Inflammatory macrophage treated with lipopolysaccharide for 1 hour (primary cell): ENCODE measurements at places on chromosomes 13 and 19.

DNA sequence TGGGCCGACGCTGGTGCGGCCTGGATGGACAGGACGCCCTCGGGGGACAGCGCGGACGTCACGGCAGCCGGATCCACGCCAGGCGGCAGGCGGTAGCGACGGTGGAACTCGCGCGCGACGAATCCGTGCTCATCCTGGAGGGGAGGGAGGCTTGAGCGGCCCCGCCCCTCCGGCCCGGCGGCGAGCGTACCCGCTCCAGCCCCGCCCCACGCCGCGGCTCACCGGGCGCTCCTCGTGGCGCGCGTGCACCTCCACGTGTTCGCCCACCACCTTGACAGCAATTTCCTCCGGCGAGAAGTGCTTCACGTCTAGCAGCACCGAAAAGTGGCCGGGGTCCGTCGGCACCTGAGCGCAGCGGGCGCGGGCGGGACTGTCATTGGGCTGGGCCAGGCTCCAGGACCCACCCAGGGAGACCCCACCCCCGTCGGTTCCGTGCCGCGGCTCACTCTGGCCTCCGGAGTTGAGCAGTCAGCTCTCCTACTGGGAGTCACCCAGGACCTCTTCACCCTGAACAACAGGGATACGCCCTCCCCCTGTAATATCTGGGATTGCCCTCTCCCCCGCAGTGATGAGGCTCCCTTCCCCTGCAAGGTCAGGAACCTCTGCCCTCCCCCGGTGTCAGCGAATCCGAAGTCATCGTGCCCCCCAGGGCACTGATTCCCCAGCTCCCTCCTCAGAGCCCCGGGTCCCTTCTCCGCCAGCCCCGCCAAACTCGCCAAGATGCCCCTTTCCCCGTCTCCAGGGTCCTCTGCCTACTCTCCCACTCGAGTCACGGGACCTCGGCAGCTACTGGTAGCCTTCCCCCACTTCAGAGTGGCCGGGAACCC, 1.1 kb downstream of the HSPB6 start:
- no peak for DNase-seq

DNA sequence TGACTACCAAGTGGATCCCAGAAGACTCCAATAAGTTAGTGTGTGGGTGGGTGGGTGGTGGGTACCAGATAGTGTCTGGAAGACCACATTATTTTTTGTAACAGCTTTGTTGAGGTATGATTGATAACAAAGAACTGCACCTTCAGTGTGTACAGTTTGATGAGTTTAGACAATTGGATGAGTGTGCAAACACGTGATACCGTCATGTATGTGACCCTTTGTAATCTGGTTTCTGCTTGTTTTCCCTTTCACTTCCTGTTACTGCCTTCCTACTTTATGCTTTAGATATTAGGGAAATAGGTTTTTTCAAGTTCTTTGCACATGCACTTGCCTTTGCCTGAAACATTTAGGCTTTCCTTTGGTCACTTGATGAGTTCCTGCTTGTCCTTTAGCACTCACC, 8.5 kb downstream of the RPL21 start:
- DNase-seq: peak; percentile 79

DNA sequence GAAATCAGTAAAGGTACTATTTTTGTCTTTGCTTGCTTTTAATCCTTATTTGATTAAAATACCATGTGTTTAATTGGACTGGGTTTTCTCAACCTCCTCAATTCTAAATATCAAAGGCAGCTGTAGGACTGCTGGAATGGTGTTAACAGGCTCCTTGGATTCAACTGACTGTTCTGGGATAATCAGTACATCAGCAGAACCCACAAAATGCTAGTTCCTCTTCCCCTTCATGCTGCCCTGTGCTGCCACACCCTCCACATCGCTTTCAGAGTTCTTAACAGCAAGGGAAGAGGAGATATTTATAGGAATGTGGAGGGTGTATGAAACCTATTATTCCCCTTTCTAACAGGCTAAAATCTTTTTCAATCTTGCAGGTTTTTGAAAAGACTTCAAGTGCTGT, 82.4 kb downstream of the KCTD12 start:
- DNase-seq: peak; percentile 46

DNA sequence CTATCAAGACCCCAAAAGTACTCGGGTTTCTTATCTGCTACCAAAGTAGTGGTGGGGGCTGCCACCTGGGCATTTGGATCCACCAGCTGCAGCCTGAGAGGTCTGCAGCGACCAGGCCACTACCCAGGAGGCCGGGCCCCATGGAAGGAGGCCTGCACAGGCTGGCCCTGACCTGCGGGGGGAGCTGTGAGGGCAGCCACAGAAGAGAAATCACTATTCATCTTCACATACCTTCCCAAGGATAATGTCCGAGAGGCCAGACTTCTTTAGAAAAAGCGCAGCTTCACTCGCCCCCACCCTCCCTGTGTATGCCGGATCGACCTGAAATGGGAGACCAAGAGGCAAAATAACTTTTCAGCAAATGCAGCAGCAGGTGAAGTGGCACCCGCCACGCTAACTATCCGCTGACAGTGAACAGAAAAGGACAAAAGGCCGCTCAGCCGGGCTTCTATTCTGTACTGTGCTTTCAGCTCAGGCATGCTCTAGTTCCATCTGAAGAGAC, 30.1 kb downstream of the EPS15L1 start:
- DNase-seq: no peak

DNA sequence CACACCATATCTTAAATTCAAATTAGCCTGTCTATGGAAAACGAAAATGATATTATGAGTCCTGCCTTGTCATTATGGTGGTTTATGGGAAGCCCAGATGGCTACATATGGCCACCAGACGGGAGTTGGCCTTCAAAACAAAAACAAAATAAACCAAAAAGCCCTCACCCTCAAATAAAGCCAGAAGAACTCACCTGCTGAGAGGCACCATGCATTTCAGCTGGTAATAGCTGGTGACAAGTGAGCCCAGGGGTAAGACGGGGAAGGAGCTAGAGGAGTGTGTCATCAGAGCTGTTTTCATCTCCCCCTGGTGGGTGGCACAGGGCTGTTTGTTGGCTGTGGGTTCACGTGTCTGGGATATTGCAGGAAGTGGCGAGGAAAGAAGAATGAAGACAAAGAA, 152.9 kb downstream of the EFNB2 start:
- DNase-seq: no peak

DNA sequence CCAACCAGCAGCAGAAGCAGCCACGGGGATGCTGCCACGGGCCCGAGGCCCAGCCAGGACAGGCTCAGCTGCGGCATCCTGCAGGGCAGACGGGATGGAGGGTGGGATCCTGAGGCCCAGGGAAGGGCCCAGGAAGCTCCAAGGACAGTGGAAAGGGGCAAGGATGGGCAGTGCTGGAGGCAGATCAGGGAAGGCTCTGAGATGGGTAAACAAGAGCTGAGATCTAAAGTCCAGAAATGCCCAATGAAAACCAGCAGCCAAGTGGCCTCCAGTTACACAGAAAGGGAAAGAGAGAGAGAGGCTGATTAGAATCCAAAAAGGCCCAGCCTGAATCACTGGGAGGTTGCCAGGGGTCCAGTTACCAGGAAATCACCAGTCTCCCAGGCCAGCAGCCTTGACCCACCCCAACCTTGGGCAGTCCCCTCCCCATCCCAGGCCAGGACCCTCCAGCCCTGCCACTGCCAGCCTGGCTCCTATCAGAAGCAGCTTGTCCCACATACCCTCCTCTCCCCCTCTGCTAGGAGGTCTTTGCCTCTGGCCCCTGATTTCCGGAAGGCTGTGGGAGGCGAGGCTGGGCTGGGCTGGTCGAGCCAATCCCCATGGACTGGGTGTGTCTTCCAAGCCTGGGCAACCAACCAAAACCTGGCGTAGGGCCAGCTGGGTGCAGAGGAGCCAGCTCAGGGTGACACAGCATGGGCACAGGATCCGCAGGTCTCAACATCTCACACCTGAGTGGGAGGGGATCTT, at the start of gene CYP4F11:
CYP4F11 (minus strand) TSS at position 198 of the 747 bp plus-strand sequence; CDS start at position 77, 121 bp downstream.
- DNase-seq: no peak

GRCh38 chr19:1558552-1558951, 9.6 kb downstream of the MEX3D start:
- no peak for DNase-seq

DNA sequence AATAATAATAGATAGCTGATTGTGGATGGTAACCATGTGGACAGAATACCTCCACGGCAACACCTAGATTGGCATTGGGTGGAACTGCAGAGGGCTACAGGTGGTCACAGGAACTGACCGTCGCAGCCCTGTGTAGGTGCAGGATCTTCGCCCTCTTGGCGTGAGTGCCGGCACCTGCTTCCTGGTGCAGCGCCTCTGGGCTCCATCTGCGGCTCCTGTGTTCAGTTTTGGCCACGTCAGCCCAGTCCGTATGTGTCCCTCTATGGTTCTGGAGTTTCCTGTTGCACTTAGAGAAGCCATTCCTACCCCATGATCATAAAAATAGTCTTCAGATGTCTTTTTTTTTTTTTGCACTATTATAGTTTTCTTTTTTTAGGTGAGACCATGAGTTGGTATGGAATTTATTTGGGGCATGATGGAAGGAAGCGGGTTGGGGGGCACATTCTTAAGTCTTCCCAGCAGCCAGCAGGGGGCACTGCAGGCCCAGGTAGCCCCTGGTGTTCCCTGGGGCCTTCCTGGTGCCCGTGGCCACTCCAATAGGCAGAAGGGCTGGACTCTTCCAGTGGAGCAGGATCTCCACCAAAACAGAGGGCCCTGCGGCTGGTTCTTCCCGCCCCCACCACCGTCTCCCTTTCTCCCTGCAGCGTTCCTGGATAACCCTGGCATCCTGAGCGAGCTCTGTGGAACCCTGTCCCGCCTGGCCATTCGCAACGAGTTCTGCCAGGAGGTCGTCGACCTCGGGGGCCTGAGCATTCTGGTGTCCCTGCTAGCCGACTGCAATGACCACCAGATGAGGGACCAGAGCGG, 10.1 kb upstream of the SLC25A42 start:
- no peak for DNase-seq

- DNase-seq: no peak
Measured at GRCh38 chr19:38173291-38174041, 50.6 kb downstream of the DPF1 start.

DNA sequence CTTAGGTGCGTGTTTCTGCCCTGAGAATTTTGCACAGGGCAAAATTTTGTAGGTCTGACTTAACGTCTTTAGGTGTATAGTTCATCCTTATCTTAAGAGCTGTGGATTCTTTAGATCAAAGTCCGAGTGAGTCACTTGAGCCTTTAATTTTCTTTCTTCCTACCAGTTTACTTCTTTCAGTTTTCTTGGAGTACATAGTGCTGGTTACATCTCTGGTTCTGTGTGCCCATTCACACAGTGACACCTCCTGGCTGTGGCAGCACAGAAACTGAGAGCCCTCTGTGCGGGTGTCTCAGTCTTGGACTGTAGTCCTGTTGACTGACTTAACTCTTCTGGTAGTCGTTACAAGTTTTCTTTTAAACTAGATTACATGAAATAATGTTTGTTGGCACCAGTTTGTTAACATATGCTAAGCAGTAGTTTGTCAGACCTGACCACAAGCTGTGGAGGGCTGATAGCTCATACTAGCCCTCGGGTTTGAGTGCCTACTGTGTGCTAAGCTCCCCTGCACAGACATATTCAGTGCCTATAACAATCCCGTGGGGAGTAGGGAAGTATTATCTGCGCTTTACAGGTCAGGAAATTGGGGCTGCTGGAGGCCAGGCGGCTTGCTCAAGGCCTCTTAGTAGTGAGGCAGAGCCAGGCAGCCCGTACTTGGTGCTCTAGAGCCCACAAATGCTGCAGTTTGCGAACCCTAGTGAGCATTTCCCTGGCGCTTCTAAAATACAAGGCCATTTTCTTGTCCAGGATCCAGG, 1.6 kb downstream of the GATAD2A start:
- DNase-seq: peak; percentile 48

- DNase-seq: no peak
Measured at GRCh38 chr13:105442949-105443699, 1092.3 kb downstream of the EFNB2 start.

- no peak for DNase-seq
Measured at GRCh38 chr13:109881347-109881725, 95.0 kb upstream of the IRS2 start.

DNA sequence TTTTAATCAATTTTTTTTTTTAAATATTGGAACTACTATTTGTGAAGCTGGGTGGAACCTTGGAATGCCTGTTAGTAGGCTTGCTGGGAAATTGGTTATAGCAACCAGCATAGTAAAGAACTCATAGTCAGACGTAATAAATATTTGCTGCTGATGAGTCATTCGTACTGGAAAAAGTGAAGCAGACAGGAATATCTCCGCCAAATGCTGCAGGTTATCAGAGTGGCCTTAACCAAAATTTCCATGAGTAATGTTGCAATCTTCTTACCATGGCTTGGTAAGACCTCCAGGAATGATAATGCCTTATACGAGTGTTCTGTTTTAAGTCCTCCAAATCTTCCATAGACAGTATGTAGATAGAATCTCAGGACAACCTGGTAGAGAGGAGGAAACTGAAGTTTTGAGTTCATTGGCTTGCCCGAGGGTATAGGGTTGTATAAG, 34.2 kb downstream of the MBNL2 start:
- DNase-seq: no peak

DNA sequence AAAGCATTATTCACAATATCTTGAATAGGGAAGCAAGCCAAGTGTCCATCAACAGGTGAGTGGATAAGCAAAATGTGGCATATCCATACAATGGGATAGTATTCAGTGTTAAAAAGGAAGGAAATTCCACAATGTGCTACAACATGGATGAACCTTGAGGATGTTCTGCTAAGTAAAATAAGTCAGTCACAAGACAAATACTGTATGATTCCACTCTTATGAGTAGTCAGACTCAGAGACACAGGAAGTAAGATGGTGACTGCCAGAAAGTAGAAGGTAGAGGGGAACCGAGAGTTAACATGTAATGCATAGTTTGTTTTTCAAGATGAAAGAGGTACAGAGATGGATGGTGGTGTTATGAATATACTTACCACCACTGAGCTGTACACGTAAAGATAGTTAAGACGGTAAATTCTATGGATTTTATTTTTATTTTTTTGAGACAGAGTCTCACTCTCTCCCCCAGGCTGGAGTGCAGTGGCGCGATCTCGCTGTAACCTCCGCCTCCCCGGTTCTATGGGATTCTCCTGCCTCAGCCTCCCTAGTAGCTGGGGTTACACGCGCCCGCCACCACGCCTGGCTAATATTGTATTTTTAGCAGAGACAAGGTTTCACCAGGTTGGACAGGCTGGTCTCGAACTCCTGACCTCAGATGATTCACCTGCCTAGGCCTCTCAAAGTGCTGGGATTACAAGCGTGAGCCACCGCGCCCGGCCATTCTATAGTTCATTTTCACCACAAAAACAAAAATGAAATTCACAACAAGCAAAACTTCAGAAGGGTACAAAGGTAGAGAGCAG, 1.0 kb upstream of the CHAMP1 start:
- DNase-seq: no peak

DNA sequence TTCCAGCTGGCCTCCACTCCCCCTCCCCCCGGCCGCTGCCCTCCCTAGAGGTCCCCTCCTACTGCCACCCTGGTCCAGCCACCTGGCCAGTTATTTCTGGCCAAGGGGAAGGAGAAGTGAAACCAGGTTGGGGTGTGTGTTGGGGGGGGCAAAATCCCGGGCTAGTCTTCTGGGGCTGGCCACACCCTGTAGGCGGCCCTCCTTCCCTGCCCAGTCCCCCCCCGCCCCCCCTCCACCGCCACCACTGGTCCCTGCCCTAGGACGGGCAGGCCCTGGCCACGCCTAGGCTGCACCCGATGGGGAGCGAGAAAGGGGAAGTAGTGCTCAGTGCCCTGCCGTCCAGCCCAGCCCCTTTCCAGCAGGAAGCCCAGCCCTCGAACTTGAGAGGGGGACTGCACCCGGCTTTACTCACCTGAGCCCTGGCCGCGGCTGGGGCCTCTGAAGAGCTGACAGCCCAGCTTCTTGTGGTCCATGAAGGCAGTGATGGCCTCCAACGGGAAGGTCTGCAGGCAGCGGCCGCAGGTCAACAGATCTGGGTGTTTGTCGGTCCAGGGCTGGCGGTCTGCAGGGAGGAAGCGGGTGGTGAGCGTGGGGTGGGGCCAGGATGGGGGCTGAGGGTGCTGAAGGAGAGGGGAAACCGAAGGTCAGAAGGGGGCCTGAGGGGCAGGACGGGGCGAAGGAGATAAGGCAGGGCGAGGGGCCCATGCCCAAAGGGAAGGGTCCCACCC, 813 bp downstream of the ZNF296 start:
- peak; percentile 89 for DNase-seq
